ENCODE measurements at places on chromosomes 7 and 10. TPM values are rescaled to one million over a fixed set of nuclear protein-coding genes. Genes with fewer than 3 reads are reported as not detected.
A peak's percentile ranks its signal among the peaks of the same experiment; 100 is the strongest.

DNA sequence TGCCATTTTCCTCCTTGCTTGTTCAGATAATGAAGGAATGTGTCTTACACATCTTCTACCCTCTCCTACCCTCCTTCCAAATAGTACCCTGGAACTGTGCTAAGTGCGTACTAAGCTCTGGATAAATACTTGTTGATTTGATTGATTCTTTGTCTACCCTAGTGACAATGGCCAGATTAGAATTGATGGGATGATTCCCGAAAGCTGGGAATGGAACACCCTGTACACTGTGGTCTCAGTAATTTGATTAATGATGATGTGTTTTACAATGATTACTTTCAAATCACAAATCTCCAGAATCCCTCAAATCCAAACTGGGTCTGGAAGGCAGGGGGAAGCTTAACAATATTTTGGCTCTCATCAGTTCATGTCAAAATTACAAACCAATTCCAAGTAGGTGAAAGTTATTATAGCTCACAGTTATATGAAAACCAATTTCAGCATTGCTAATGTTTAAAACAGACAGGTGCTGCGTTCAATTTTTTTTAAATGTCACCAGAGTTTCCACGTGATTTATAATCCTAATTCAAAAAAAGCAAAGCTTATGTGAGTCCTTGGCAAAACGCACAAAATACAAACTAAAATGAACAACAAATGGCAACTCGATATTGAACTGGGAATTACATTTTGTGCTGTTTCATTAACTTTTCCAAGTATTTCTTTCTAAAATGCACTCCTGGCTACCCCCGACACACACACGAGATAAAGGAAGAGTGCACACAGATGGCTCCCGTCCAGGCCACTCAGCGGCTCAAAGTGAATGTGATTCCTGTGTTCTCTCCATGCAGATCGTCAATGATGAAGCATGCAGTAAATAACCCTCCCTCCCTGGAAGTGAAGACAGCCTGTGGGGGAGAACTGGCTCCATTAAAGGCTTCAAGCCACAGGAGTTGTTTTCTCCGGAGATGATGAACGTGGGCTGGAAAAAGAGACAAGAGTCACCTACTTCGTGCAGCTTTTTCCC is 21.7 kb upstream of the ADRB1 start:
- peak; percentile 68 for DNase-seq

DNA sequence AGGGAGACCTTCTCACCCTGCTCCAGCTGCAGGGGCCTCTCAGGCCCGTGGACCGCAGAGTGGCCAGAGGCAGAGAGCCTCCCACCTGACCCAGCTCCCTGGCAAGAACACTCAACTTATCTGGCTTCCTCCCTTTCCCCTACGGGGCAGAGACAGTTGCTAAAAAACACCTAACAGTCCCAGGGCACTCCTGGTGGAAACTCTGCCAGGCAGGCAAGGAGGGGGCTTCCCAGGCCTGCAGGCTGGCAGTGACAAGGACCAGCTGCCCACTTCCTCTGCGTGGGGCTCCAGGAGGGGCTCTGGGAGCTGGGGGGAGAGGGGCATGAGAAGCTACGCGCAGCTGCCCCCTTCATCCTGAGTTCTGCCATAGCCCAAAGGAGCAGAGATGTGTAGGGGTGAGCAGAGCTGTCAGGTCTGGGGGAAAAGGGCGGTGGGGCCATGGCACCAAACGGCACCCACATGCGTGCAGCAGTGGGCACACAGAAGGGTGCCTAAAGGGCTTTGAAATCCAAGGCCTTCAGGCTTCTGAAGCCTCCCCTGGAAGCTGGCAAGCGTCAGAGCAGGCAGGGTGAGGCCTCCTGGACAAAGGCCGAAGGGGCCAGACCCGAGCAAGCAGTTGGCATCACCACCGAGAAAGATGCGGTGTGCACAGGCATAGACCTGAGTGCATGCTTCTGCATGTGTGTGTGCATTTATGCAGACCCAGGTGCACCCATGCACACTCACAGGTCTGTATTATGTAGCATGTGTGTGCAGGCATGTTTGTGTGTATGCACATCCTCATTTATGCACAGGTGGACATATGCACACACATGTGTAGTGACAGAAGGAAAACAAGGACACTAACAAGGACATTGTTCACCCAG is 14.4 kb downstream of the SPOCK2 start:
- no peak for DNase-seq

GRCh38 chr7:116575853-116576252 is 51.0 kb downstream of the CAV1 start:
- no peak for DNase-seq

DNA sequence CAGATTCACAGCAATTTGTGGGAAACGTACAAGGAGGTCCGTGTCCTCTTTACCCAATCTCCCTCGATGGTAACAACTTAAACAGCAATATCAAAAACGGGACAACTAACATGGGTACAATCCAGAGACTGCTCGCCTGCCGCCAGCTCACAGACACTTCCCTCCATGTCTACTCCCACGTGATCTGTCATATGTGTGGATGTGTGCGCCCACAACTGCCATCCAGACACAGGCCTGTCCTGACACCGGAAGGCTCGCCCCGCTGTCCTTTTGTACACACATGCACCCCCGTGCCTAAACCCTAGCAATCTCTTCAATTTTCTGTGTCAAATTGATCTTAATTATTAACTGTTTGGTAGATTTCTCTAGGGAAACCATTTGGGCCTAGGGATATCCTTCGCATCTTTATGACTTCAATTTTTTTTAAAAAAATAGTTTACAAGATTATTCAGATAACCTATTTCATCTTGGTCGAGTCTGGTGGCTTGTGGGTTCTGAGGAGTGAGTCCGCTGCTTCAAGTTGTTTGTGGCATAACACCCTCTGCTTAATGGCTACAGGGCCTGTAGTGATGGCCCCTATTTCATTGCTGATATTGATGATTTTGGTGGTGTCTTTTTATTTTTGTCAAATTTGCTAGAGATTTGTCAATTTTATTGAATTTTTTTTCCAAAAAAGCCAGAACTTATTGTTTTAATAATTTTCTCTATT is 260.6 kb downstream of the MAD1L1 start:
- DNase-seq, result peak; percentile 37

- DNase-seq, result no peak
Measured at GRCh38 chr10:116809483-116810119, 39.7 kb upstream of the ENO4 start.

GRCh38 chr7:25091779-25092178 is 33.3 kb downstream of the CYCS start:
- DNase-seq, result no peak

DNA sequence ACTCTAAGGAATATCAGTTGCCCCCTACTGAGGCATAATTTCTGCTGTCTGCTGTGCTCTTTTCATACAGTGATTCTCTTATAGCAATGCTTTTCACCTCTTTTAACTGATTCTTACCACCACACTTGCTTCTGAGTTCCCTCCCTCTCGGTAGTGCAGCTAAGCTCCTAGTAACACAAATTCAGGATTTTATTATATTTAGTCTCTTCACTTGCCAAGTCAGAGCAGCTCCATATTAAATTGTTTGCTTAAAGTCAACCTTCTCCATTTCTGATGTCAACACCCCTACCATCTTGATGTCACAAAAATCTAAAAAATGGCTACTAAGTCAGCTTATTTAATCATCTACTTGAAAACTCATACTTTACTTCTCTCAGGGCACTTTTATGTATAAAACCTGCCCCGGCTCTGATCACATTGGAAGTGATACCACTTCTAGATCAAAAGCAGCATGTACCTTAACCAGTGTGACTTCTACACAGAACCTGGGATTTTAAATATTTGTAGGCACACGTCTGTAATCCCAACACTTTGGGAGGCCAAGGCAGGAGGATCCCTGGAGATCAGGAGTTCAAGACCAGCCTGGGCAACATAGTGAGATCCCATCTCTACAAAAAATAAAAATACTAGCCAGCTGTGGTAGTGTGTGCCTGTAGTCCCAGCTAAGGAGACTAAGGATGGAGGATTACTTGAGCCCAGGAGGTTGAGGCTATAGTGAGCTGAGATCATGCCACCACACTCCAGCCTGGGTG is 55.3 kb downstream of the GDI2 start:
- DNase-seq, result no peak

- DNase-seq, result no peak
Measured at GRCh38 chr7:82539969-82540368, 96.4 kb upstream of the CACNA2D1 start.

- no peak for DNase-seq
Measured at GRCh38 chr7:92769394-92769699, 67.0 kb downstream of the CDK6 start.

GRCh38 chr7:38594949-38595348 is 36.2 kb downstream of the AMPH start:
- peak; percentile 27 for DNase-seq

DNA sequence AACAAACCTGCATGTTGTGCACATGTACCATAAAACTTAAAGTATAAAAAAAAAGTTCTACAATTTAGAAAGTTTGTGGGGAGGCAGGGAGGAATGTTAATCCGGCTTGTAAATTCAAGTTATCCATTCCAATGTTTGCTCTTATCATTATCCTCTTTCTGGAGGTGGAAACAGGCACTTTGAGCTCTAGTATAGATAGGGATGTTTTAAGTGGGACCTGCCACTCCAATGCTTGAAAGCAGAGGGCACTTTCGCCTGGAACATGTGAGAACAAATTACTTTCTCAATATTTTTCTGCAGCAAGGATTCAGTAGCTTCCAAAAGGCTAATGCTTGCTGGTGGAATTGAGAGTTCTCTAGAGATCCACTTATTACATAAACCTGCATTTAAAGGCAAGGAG is 45.6 kb downstream of the FEZF1 start:
- DNase-seq, result no peak

DNA sequence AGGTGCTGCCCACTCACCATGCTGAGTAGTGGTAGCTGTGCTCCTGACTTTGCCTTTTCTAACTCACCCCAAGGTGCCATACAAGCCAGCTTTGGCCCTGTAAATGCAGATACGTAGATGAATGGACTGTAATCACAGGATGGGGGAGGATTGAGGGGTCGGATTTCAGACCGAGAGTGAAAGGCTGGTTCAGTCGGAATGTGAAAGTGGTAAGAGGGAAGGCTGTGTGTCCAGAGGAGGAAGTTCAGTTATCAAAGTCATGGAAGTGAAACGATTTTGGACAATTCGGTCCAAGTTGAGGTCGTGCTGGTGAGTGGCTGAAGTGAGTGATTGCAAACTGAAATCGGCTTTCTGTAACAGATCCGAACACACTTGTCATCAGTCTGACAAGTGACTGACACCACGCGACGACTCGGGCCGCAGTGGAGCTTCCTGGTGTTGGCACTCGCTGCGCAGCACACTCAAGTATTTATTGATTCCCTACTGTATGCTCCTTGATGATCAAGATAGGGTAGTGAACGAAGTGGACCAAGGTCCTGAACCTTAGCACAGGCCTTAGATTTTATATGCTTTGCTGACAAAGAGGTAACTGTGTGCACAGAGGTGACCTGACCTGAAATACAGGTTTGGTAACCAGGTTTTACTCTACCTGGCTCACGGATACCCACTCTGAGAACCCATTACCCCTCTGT is 10.5 kb downstream of the ZNF282 start:
- no peak for DNase-seq

GRCh38 chr7:111308691-111309090 is 217.8 kb downstream of the LRRN3 start:
- DNase-seq, result no peak

- DNase-seq, result no peak
Measured at GRCh38 chr10:112769611-112770370, 180.3 kb upstream of the TCF7L2 start.

Gene SLIT1
- 0.08 TPM for total RNA-seq

Gene CAMK2G
- 11.7 TPM for total RNA-seq

Gene SLC26A3
- total RNA-seq, result not detected

Gene VSIR
- 140 TPM for total RNA-seq

Gene UCN3
- total RNA-seq, result not detected

Gene CDNF
- total RNA-seq, result 1.9 TPM

Gene WAPL
- total RNA-seq, result 21.5 TPM

Gene IQUB
- total RNA-seq, result 0.54 TPM

Gene SLK
- total RNA-seq, result 28.9 TPM

Gene MMP21
- not detected for total RNA-seq

Gene WEE2
- not detected for total RNA-seq

Gene HPSE2
- total RNA-seq, result 0.14 TPM

Data from Right ventricle myocardium inferior (tissue), 1 donor.